ENCODE measurements at places on chromosomes 16 and 17.

DNA sequence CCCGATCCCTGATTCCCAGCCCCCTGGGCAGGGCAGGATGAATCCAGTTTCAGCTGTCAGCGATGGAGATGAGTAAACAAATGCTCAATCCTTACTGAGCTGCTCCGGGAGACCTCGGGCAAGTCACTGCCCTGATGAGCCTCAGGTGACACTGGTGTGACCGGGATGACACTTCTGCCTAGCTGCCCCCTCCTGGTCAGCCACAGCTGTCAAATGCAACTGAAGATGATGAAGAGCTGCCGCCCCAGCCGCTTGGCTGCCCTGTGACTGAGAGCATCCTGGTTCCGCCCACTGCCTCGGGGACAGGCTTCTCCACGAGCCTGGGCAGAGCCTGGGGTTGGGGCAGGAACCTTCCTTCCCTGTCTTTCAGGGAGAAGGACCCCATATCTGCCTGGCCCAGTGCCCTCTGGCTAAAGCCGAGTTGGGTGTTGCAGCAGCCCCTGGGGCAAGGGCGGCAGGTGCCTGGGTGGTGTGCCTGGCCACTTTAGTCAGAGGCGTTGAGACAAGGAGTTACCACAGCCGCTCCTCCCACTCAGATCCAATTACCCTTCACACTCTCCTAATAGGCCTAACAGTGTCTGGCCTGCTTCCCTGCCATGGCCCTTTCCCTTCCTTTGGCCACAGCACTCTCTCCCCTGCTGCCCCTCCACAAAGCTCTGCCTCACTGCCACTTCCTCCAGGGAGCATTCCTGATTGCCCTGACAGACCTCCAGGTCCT lies 5.5 kb downstream of the CCL17 start:
- no peak for DNase-seq

GRCh38 chr16:50603206-50604064 lies 55.2 kb downstream of the NKD1 start:
- DNase-seq, result peak; percentile 71

DNA sequence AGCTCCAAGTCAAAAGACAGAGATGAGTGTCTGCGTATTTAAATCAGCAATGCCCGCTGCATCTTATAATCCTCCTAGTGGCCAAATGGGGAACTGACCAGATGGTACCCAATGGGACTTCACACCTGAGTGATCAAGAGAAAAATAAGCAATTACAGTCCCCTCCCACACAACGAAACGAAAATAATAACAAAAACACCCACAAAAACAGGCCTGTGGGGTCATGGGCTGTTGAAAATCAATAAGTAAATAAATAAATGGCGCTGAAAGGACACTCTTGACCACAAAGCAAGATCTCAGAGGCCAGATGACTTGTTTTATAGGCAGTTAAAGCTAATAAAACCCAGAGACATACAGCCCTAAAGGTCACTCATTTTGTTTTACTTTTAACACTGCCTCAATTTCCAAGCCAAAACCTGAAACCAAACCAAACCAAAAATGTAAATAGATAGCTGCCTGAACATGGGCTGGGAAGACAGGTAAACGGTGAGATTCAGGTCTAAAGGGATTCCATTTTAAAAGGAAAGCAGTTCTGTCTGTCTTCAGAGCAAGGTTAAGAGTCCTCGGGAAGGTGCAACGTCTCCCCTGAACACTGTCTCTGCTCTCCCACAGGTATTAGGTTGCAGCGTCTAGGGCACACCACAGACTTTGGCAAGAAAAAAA lies 1.3 kb downstream of the ZNF821 start:
- DNase-seq, result no peak

GRCh38 chr16:30764086-30764485 lies 2.0 kb downstream of the RNF40 start:
- no peak for DNase-seq

DNA sequence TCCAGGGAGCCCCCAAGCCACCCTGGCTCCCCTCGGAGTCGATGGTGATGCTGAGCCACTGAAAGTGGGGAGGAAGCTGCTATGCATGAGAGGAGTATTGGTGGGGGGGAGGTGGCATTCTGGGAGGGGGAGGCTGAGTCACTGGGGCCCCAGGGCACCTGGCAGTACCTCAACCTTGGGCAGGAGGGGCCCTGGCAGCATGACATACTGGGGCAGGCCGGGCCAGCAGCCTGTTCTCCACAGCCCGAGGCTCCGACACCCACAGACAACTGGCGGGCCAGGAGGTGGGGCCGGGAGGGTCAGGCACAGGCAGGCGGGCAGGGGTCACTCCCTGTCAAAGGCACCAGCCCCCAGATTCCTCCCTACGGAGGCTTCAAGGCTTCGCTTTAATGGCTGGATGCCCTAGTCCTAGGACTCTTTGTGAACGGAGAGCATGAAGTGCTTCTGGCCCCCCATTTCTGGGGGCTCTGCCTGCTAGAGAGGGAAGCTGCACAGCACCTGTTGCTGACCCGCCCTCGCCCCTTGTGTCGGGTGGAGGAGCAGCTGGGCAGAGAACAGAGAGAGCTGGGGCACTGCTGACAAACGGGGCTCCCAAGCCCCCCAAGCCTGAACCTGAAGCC lies 928 bp downstream of the CASKIN2 start:
- peak; percentile 69 for DNase-seq

DNA sequence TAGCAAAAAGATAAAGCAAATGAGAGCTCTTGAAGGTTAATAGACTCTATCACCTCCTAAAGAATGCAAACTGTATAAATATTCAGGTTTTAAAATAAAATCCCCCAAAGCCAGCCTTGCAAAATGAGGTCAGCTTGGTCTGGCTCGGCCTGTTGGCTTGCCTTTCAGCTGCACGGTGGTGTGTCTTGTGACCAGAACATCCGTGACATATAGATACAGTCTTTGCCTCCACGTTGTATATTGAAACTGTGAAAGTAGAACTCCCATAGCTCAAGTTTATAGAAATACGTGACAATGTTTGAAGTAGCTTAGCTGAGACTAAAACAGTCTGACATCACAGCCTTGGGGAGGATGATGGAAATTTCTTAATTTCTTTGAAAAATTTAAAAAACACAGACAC lies 236.6 kb upstream of the MYOCD start:
- DNase-seq, result no peak

DNA sequence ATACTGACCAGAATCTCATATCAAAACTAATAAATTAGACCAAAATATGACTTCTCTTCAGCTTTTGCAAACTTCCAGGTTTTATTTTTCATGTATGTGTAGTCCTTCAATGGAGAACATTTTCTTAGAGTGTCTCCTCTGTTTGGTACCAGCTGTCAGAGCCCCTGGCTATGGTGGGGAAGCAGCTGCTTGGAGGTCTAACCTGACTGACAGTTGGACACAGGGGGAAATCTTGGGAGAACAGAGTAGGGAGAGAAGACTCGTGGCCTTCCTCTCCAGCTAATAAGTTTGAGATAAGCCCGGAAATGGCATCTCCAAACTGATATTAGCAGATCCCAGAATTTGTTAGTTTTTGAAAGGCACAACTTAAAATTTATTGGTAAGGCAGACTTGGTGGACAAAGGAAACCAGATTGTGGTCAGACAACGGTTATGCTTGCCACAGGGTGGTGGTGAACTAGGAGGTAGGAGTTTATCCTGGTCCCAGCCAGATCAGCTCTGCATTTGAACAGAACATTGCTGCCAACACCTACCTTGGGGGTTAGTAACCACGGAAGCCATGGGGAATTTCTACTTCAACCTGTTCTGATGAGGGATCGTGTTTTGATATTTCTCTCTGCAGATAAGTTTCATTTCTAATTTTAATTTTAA lies 39.2 kb upstream of the IRX3 start:
- no peak for DNase-seq

DNA sequence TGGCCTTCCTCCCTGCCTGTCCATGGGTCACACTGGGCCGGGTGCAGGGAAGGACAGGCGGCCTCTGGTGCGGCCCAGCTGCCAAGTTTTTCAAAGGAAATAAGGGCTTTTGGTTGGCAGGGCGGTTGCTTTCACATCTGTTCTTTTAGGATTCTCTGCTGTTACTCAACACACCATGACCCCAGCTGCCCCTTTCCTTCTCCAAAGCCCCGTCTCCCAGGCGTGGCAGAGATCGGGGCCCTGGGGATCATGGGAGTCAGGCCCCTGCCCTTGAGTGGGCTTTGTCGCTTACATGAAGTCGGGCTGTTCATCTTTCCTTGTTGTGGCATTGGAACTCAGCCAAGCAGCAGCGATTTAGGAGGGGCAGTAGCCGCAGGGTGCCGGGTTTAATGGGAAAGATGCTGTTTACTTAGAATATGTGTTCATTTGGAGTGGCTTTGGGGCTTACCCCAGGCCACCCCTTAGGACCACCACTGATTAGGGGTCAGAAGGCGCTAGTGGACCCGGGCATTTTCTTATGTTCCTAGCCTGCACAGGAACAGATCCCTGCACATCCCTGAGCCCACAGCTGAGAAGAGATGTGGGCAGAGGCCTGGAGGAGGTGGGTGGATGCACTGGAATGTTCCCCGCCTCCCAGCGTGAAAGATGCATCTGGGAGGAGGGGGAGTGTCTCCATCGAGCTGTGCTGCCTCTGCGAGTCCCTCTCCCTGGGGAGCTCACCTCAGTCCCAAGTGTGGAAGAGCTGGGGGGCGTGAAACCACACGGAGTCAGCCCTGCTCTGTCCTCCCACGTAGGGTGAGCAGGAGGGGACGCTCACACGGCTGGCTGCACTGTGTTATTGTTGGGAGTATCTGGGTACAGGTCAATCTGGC lies 6.8 kb upstream of the ADCY7 start:
- DNase-seq, result peak; percentile 85

DNA sequence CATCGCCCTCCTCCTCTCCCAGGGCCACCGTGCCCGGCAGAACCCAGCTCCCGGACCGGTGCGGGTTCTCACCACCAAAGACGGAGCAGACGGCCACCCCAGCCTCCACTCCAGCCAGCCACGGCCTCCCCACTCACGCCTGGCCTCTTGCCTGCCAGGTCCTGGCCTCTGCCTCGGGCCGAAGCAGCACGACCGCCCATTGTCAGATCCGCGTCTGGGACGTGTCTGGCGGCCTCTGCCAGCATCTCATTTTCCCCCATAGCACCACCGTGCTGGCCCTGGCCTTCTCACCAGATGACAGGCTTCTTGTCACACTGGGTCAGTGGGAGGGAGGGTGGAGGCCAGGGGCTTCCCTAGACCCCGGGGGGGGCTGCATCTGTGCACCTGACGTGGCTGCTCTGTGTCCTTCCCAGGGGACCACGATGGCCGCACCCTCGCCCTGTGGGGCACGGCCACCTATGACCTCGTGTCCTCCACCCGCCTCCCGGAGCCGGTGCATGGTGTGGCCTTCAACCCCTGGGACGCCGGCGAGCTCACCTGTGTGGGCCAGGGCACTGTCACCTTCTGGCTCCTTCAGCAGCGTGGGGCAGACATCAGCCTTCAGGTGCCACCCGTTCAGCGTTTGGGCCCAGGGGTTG lies 6.6 kb upstream of the RHOT2 start:
- DNase-seq, result no peak
